Activated CD4-positive, alpha-beta T cell treated with anti-CD3 and anti-CD28 coated beads for 4 hours (primary cell): ENCODE measurements at places on chromosomes 13 and 19.

- no peak for DNase-seq
Observed at GRCh38 chr13:112601371-112601770, 13.4 kb upstream of the TUBGCP3 start.

GRCh38 chr19:56403261-56403660, 871 bp upstream of the ZNF583 start:
- peak; percentile 2 for DNase-seq

DNA sequence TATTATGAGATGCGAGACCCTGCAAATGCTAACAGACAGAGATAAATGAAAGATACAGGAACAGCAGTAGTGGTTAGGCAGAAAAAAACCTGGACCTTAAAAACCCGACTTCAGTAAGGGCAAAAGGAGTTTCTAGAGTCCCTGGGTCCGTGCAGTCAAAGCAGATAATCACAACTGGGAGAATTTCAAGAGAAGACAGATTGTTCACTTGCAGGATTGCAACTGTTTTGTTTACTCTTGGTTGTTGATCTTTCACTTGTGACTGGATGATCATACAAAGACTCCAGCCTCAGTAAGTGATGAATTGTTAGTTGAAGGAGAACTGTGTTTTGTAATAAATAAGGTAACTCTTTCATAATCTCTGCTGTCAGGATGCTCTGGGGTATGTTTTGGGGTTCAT, 135.1 kb downstream of the GPC6 start:
- DNase-seq, result no peak

DNA sequence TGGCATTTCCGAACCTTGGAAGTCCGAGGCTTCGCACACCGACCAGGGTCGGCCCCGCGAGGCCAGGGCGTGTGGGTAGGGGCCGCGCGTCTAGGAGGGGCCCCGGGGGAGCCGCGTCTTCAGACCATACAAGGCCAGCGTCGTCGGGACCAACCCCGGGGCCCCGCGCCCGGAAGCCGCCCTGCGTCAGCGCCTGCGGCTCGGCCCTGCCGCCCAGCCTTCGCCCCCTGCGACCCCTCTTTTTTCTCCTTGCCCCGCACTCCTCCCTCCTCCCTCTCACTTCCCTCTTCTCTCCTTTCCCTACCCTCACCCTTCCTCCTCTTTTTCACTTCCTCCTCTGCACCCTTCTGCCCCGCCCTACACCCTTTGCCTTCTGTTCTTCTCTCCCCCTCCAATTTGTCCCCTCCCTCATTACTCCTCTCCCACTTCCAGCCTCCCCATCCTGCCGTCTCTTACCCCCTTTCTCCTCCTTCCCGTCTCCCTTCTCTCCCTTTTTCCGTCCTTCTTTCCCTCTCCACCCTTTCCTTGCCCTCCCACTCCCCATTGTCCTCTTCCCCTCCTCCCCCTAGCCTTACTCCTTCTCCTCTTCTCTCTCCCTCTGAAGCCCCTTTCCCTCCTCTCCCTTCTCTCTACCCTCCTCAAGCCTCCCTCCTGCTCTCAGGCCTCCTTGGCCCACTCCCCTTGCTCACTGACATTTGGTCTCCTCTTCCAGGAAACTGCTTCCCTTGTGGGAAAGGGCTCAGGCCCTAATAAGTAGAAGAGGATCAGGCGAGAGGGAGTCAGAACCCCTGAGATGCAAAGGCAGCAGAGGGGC, 2.2 kb upstream of the PLEKHG2 start:
- DNase-seq, result peak; percentile 60

DNA sequence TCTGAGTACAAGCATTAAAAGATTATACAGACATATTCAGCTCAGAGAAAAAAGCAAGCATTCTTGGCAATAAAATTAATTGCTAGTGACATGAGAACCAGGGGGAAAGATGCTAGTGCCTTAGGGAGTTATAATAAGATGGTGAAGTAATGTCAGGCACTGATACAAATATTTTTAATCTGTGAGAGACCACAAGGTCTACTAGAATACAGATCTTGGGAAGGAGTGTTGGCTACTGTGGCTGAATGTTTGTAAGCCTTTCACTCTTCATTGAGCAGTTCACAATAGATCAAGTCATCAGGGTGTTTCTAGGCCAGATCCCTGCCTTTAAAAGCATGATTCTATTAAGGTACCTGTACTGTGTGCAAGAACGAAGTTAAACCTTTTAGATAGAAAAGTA, 16.4 kb downstream of the FREM2 start:
- no peak for DNase-seq

DNA sequence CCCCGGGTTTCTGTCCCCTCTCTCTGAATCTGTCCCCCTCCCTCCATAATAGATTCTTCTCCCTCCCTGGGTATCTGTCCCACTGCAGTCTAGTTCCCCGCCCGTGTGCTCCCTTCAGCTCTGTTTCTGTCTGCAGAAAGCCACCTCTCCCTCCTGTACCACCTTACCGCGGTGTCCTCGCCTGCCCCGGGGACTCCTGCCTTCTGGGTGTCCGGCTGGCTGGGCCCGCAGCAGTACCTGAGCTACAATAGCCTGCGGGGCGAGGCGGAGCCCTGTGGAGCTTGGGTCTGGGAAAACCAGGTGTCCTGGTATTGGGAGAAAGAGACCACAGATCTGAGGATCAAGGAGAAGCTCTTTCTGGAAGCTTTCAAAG, 1.3 kb downstream of the FCGRT start:
- DNase-seq, result no peak

- no peak for DNase-seq
Observed at GRCh38 chr13:75485286-75486062, 3.5 kb upstream of the TBC1D4 start.

- no peak for DNase-seq
Observed at GRCh38 chr13:75405976-75406703, 75.8 kb downstream of the TBC1D4 start.

- DNase-seq, result no peak
Observed at GRCh38 chr13:111531505-111531904, 211.1 kb downstream of the TEX29 start.

DNA sequence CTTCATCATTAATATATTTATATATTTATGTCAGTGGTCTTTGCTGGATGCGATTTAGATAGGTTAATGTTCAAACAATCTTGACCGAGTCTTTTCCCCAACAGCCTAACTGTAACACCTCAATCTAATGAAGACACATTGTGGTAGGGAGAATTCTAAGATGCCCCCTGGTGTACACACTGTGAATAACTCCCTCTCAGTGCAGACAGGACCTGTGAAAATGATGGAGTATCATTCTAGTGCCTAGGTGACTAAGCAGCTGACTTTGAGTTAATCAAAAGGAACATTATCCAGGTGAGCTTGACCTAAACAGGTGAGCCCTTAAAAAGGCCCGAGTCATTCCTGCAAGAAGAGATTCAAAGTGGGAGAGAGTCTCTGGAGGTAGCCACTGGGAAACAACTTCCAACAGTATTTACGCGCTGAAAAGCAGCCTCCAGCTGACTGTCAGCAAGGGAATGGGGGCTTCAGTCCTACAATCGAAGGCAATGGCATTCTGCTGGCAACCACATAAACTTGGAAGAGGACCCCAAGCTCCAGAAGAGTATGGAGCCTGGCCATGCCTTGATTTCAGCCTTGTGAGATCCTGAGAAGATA, 28.0 kb upstream of the KBTBD7 start:
- peak; percentile 61 for DNase-seq

DNA sequence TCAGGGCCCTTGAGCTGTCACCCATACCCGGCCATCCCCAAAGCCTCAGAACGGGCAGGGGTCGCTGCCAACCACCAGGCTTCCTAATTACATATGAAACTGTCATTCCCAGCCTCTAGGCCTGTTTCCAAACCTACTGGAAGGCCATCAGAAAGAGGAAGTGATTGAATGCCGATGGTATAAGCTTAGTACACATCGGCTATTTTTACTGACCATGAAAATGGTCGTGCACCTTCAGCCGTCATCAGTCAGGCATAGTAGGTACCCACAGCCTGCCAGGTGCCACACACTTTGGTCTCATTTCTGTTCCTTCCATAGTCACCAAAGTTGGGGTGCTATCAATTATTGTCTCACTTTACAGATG, 10.2 kb downstream of the KRI1 start:
- no peak for DNase-seq

DNA sequence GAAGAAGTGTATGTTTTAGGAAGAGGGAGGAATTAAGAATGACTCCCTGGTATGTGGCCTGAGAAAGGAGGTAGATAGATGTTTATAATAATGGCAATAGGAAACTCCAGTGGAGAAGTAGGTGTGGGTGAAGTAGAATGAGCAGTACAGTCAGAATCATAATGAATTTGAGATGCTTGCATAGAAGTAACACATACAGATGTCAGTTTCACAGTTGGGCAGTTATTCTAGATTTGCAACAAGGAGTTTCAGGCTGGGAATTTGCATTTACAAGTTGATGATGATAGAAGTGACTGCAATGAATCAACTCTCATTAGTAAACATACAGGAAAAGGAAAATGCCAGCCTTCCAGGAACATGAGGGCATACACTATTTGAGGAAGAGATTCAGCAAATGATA, 149.0 kb downstream of the SLITRK1 start:
- DNase-seq, result no peak

DNA sequence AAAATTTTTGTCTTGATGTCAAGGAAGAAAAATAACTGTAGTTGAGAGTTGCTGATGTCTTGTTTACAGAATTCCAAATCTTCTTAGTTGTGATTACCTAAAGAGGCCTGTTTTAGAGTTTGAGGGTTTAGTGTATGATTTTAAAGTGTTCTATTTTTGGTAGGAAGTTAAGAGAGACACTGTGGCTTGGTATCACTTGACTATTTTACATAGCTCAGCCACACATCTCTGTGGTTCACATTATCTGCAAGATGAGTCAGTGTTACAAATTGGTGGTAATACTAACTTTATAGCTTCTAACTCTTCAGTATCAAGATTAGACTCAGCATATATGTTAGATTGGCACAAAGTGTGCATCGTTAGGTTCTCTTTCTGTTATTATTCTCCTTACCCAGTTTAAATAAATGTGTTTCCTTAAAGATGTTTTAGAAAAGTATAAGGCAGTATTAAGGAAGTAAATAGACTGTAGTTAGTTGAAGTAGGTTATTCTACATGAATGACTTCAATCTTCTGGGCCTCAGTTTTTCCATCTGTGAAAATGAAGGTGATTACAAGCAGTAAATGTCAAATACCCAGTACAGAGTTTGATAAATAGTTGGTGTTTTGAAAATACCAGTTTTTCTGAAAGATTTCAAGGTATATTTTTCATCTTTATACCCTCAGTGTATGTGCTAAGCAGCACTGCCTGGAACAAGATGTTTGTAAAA, 33.4 kb downstream of the COG6 start:
- DNase-seq, result no peak

DNA sequence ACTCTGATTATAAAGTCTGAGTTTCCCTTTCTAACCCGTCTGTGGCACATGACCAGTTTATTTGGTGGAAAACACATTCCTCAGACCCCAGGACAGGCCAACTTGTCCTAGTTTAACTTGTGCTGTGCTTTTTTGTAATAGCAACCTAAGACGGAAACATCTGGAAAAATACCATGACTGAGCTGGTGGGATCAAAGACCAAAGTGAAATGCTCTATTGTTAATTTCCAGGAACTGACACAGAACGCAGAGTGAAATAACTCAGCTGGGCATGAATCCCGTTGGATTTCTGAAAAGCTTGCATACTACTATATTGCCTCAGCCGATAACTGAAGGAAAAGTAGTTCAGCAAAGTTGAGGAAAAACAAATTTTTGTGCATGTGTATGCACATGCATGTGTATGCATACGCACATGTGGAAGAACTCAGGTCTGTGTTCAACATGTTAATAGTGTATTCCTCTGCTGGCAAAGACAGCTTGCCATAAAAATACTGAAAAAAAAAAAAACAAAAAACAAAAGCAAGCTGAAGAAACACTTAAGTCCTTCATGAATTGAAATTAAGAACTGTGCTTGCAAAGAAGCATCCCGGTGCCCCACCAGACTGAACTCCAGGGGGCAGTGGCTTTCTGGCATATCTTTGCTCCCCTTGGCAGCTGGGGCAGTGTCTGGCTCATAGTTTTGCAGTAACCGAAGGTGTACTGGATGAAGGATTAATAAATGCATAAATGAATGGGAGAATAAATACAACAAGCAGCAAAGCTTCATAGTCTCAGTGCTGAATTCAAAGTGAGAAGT, 187.8 kb downstream of the LHFPL6 start:
- no peak for DNase-seq

- no peak for DNase-seq
Observed at GRCh38 chr19:19550485-19550929, 12.4 kb downstream of the CILP2 start.

DNA sequence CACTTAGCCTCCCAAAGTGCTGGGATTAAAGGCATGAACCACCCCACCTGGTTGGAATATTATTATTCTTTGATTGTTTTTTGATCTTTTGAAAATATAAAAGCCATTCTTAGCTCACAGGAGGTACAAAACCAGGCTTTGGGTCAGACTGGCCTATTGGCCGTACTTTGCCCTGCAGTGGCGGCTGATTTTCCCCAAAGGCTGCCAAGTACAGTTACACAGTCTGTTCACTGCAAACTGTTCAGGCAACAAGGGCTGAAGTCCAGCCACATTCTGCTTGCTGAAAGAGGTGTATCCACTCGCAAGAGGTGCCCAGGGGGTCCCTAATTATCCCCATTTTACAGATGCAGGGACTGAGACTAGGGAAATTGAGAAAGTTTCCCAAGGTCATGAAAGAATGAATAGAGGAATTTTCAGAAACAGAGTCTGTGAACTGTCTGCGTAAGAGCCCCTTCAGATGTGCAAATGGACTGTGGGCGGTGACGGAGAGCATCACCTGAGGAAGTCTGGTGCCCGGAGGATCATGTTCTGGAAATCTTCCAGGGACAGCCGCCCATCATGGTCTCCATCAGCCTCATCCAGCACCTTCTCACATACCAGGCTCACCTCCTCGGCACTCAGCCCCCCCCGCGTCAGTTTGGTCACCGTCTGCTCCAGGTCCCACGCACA, 9.0 kb downstream of the CIB3 start:
- DNase-seq, result no peak

DNA sequence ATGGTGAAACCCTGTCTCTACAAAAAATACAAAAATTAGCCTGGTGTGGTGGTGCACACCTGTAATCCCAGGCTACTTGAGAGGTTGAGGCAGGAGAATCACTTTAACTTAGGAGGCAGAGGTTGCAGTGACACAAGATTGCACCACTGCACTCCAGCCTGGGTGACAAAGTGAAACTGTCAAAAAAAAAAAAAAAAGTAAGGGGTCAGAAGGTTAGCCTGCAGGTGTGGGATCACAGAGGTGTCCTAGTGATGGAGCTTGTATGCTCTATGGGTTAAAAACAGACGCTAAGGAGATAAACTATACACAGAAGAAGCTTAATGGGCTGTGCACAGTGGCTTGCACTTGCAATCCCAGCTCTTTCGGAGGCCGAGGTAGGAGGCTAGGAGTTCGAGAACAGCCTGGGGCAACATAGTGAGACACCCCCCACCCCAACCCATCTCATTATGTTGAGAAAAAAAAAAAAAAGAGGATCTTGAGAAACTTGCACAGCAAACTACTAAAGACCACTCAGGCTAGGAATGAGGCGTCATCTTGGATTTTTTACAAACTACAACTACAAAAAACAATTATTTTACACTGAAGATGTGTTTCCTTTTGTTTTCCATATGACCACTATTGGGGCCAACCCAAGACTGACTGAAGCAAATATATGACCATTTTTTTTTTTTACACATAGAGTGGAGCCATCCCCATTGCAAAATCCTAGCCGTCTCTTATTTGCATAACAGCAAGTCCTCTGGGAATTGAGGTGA, 7.9 kb downstream of the FOSB start:
- DNase-seq, result no peak

- no peak for DNase-seq
Observed at GRCh38 chr13:63396746-63397145, 1981.1 kb upstream of the PCDH20 start.

- DNase-seq, result no peak
Observed at GRCh38 chr13:79807554-79807953, 326.6 kb downstream of the NDFIP2 start.

- no peak for DNase-seq
Observed at GRCh38 chr19:40592170-40592569, 9.0 kb upstream of the LTBP4 start.
